ENCODE measurements at places on chromosomes 16 and 17. TPM values are rescaled to one million over a fixed set of nuclear protein-coding genes. Genes with fewer than 3 reads are reported as not detected.

DNA sequence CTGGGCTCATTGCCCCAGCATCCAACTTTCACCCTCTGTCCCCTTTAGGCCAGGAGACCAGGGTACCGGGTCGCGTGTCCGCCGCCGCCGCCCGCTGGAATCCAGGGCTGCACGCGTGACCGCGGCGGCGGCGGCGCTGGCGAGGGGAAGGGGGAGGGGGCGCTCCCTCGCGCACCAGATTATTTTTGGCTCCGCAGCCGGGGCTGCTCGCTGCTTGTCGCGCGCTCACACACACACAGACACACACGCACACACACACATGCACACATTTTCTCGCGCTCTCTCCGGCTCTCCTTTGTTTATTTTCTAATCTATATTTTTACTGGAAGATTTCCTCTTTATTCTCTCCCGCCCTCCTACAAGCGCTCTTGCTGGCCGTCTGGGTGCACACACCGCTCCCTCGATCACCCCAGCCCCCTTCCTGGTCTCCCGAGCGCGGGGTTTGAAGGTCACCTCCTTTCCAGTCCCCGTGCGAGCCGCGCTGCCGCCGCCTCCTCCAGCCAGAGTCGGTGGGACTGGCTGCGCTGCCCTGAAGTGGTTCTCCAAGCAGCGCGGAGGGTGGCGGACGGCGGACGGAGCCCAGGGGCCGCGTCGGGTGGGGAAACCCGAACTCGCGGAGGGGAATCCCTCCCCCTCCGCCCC is 921.4 kb upstream of the EEF2KMT start:
- no peak for DNase-seq

The KCNJ18 gene
- total RNA-seq: not detected

DNA sequence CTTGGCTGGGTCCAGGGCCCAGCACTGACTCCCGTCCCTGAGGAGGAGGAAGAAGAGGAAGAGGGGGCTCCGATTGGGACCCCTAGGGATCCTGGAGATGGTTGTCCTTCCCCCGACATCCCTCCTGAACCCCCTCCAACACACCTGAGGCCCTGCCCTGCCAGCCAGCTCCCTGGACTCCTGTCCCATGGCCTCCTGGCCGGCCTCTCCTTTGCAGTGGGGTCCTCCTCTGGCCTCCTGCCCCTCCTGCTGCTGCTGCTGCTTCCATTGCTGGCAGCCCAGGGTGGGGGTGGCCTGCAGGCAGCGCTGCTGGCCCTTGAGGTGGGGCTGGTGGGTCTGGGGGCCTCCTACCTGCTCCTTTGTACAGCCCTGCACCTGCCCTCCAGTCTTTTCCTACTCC is 8.5 kb downstream of the HIRIP3 start:
- DNase-seq: no peak

DNA sequence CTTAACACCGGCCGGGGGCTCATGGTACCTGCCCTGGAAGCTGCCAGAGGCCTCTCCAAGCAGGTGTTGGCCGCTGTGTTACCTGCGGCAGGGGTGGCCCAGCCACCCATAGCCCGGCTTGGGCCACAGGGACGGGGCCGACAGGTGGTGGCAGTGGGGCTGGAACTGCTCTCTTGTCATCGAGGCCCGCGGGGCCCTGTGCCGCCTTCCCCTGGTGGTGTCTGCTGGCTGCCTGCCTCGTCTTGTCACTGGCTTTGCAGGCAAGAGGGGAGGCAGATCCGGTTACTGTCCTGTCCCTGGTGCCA is 27.1 kb downstream of the GSE1 start:
- no peak for DNase-seq

The COX6A2 gene
- not detected for total RNA-seq

The TEKT5 gene
- not detected for total RNA-seq

The AIPL1 gene
- not detected for total RNA-seq

The PDILT gene
- not detected for total RNA-seq

The CCDC40 gene
- total RNA-seq: 2.9 TPM

- peak; percentile 32 for DNase-seq
Measured at GRCh38 chr16:58530179-58530578, 14.9 kb downstream of the SETD6 start.

DNA sequence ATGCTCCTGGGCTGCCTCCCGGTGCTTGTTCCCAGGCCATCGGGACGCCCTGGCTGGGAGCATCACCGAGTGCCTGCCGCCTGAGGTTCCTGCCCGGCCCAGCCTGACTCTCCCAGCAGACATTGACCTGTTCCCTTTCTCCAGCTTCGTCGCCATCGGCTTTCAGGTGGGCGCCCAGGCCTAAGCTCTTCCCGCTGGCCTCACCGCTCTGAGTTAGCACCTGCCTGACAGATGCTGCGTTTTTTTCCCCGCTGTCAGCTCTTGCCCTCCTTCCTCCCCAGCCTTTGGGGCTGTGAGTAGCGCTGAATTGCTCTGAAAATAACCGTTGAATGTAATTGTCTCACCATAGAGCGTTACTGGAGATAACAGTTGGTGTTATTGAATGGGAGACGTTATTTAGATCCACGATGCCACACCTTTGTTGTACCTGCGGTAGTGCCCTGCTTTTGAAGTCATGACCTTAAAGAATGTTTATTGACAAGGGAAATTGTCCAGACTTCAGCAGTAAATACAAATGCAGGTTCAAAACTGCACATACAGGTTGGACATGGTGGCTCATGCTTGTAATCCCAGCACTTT is 21.3 kb upstream of the SMIM5 start:
- no peak for DNase-seq

GRCh38 chr17:51119415-51120356 is 982 bp downstream of the SPAG9 start:
- peak; percentile 74 for DNase-seq

The HIGD1B gene
- total RNA-seq: not detected

The HLF gene
- not detected for total RNA-seq

DNA sequence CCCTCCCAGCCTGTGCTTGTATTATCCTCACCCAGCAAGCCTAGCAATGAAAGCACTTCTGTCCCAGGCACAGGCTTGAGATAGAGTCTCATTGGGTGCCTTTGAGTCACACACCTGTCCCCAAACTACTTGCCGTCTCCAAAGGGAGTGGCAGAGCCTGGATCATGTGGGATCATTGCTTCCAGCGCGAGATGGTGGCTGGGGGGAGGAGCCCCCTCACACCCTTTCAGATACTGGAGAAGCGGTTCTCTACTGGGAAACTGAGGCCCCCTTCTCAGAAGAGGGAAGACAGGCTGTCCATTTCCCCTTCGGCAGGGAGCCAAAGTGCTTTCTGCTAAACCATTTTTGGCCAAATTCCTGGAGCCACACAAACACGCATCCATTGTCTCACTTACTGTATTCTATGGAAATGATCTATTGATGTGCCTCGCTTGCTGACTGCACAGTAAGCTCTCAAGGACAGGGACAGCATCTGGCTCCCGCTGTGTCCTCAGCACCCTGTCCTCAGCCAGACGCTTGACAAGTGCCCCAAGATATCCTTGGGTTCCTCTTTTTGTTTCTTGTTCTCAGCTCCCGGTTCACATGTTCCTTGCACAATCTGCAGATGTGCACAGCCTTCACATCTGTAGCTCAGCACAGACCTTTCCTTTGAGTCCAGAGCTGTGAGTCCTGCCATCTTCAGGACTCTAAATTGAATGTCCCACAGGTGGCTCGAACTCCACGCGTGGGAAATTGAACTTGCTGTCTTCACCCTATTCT is 26.0 kb upstream of the DLX3 start:
- no peak for DNase-seq

- DNase-seq: peak; percentile 79
Measured at GRCh38 chr16:3961449-3961849, 80.9 kb upstream of the CREBBP start.

- DNase-seq: peak; percentile 64
Measured at GRCh38 chr17:41814195-41814594, 1.4 kb downstream of the FKBP10 start.

DNA sequence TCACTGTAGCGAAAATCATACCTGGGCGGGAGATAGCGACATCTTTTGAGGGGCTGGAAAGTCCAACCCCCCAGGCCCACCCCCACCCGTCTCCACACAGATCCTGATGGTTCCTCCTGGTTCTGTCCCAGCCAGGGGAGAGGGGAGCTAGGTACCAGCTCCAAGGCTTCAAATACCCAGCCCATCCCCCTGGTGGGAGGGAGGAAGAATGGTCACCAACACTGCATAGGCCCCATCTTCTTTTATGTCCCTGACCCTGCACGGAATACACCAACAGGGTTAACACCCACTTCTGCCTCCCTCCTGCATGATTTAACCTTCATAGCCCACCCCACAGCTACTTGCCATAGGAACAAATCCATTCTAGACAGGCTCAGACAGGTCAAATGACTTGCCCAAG is 9.3 kb downstream of the HAP1 start:
- no peak for DNase-seq

DNA sequence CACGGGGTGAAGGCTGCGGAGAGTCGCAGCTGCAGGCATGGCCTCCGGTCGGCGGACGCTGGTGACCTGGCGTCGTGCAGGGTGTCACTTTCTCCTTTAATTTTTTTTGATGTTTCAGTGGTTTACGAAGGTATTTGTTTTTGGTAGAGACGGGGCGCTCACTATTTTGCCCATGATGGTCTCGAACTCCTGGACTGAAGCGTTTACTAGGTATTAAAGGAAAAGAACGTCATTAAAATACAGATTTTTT is 17.1 kb downstream of the ZNF213 start:
- no peak for DNase-seq

The HAP1 gene
- total RNA-seq: not detected

DNA sequence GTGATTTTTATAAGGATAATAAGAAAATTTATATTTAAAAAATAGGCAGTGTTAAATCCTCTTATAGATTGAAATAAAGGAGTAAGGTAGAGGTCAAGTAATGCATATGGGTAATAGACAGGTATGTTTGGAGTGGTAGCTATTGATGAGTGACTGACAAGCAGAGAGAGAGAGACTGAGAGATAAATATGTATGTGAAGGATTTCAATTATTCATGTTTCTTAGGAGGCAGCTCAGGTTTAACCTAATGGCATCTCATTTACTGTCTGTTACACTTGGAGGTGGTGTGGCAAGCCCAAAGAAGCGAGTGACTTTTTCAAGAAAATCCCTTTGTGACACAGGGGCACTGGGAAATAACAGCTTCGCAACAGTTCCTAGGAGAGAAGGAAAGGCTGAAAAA is 120.2 kb downstream of the KIF2B start:
- DNase-seq: no peak

Data from GM23248 (cell line).